ENCODE measurements at places on chromosomes 1 and 21.

DNA sequence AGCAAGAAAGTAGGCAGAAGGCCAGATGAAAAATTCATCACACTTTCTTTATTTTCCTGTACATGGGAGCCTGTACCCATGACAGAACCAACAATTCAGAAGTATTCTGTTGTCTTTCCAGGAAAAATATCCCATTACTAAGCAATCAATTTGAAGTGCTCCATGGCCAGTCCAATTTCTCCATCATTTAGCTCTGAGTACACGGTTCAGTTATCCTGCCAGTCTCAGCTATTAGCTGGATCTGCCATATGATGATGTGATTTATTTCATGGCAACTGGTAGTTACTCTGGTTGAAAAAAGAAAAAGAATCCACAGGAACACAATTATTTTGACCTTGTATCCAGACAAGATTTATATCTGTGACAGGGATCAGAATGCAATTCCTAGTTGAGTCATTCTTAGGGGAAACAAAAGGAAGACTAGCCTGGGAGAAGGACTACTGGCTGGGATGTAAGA lies 70.6 kb upstream of the GORAB start:
- no peak for DNase-seq

DNA sequence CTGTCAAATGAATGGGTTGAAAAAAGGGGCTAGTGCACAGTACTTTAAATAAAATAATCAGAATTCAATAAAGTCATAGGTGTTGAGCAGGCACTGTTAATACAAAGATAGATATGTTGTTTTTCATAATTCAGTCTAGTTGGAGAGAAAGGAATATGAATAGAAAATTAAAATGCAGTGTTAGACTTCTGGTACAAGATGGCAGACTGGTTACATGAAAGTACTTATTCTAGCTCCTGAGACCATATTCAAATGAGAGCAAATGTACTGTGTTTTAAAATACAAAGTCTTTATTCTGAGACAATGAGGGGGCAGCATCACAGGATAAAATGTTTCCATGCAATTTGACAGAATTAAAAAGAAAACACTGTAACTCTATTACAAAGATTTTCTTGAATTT lies 542.1 kb downstream of the COL11A1 start:
- DNase-seq, result no peak

GRCh38 chr1:197614916-197615692 lies 160.2 kb downstream of the DENND1B start:
- no peak for DNase-seq

- no peak for DNase-seq
These were observed 16.6 kb upstream of the BMP8A start for GRCh38 chr1:39474810-39475209.

DNA sequence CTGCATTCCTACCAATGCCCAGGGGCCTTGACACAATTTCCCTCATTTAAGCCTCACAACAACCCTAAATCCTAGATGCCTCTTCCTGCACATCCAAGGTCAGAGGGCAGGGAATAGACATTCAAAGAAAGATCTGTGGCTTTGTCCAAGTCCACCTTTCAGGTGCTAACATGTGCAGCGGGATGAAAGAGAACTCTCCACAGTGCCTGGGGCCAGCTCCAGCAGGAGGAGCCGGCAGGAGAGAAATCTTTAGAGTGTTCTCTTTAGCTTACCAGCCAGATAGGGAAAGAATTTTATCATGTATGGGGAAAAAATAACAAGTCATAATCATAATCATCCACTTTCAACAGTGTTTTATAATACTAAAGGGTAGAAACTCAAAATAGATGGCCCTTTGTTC lies 319.7 kb downstream of the MATN1 start:
- no peak for DNase-seq

- DNase-seq, result no peak
These were observed 663.6 kb upstream of the CHRM3 start for GRCh38 chr1:238722812-238723211.

- no peak for DNase-seq
These were observed 10.1 kb upstream of the PROK1 start for GRCh38 chr1:110440877-110441276.

DNA sequence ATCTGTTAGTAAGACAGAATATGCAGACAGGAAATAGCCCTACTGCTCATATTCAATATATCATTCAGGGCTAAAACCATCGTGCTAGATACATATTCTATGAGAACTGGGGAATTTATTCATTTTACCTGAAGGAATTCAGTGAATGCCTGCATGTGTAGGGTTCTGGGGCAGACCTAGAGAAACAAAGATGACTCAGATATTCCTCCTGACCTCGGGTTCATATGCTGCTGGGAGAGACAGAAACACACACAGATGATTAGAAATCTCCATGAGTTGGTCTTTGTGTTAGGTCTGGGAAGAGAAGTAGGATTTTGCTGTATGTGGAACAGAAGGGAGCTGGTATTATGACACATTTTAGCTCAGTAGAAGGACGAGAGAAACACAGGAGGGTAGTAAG lies 176.5 kb upstream of the ST6GALNAC5 start:
- DNase-seq, result no peak

DNA sequence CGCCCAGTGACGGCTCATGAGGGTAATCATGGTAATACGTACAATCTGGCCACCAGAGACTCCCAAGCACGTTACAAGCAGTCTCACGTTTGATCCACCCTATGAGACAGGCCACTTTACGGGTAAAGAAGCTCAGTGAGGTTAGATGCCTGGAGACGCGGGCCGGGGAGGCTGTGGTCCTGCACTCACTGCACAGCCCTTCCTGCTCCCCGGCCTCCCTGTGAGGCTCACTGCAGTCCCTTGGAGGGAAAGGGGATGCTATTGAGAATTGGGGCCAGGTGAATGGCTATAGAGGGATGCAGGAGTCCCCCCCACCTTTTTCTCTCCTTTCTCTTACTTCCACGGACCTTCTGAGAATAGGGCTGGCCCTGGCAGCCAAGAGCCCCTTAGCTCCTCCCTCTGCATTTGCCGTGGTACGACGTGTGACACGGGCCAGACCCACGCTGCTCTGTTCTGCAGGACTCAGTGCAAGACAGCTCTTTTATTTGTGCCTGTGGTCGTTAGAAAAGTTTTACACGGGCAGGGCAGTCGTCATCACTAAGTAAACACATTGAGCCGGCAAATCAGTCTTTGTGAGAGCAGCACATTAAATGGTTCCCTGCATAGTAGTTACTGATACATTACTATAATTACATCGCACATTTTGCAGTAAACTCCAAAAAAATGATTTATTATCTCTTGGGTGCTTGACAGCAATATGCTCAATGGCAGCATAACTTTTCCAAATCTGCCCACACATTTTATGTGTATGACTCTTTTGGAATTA lies 18.8 kb downstream of the KIF26B start:
- DNase-seq, result no peak

DNA sequence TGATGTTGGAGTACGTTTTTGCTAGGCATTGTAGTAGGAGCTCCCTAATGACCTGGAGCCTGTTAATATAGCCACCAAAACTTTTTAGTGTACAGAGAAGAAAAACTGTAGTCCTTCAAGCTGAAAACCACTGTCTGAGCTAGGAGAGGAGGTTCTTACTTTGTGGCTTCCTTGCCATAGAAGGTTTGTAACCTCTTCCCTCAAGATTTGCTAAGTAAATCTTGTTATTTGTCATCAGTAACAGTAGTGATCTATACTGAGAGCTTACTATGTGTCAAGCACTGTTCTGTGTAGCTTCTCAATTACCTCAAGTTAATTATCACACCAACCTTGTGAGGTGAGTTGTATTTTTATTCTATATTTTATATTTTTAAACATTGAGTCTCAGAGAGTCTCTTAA lies 21.2 kb upstream of the LRRC8C start:
- no peak for DNase-seq

DNA sequence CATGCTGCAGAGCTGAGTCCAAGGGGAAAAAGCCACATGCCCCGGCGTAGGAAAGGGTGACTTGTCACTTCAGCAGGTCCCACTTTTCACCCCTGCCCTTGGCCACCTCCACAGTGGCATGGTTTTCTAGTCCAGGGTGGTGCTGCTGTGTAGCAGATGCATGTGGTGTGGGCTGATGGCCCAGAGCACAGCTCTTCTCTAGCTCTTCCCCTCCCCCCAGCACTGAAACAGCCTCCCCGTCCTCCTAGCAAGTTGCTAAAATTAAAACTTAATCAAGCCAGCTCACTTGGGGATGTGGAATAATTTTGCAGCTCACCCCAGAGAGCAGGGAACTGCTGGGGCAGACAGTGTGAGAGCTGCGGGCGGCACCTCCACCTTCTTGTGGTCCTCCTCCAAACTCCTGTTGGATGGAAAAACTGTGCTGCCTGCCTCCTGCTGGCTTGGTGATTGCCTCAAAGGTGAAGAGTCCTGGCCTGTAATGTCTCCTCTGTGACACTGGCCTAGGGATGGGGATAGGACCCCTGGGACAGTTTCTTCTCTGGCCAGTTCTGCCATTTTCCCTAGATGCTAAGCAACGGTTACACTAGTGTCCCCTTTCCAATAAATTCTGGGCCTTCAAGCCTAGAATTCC lies 91.6 kb downstream of the RNF220 start:
- no peak for DNase-seq

- DNase-seq, result no peak
These were observed 6.3 kb downstream of the KLHL21 start for GRCh38 chr1:6596351-6596750.

DNA sequence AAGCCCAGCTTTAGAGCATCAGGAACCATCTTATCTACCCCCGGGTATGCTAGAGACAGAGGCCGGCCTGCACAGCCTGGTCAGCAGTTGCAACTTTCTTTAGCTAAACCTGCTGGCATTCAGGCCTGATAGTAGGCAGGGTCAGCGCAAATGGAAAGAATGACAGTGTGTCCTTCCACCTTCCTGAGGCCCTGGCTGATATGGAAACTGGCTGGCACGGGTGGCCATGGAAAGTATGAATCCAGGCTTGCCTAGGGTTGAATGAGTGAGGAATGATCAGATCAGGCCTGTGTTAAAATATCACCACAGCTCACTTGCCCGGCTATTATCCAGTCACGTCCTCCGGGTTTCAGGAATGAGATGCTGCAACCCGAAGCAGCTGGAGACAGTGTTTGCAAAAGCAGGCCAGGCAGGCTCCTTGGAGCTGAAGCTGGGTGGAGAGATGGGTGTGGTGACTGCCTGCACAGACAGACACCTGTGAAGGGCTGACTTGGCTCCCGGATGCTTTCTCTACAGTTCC lies 34.7 kb downstream of the RCAN1 start:
- no peak for DNase-seq

GRCh38 chr1:147470079-147470478 lies 71.2 kb upstream of the BCL9 start:
- no peak for DNase-seq

GRCh38 chr1:147762233-147763024 lies 2.0 kb upstream of the GJA5 start:
- DNase-seq, result no peak

DNA sequence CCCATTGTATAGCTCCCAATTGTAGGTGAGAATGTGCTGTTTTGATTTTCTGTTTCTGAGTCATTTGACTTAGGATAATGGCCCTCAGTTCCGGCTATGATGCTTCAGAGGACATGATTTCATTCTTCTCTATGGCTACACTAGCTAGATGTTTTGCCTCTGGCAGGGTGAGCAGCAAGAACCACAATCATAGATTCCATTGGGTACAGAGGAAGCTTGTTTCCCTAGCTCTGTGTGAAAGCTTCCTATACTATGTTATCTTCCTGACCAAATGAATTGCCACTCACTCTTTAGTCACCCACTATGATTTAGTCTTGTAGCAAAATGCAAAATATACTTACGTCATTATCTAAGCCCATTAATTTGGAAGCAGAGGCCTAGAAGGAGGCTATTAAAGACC lies 616.3 kb downstream of the PLA2G4A start:
- DNase-seq, result no peak

- DNase-seq, result no peak
These were observed 4.1 kb downstream of the ANGPTL3 start for GRCh38 chr1:62601457-62601856.

DNA sequence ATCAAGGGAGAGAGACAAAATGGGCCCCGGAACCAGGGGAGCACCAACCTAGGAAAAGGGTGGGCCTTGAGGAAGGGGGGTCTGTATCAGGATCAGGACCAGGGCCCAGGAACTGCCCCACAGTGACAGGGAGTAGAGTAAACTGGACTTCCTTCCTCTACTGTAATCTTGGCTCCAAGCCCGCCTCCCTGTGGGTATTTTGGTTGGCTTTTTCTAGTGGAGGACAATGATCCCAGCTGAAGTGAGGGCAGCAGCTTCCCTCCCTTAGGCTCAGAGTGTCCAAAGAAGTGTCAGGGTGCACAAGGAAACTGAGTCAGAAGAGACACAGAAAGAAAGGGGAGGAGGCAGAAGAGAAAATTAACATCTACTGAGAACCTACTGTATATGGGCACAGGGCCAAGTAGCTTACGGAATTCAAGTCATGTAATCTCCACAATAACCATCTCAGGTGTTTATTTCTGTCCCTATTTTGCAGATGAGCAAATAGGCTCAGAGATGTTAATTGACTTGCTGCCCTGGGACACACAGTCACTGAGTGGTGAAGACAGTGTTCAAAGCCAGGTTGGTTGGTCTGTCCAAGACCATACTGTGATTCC lies 4.8 kb downstream of the UBQLN4 start:
- no peak for DNase-seq

- no peak for DNase-seq
These were observed 25.7 kb upstream of the PDE9A start for GRCh38 chr21:42627527-42628289.

- no peak for DNase-seq
These were observed 270.7 kb downstream of the PAPPA2 start for GRCh38 chr1:176733661-176734060.

GRCh38 chr1:228781161-228781808 lies 46.0 kb downstream of the RHOU start:
- no peak for DNase-seq

DNA sequence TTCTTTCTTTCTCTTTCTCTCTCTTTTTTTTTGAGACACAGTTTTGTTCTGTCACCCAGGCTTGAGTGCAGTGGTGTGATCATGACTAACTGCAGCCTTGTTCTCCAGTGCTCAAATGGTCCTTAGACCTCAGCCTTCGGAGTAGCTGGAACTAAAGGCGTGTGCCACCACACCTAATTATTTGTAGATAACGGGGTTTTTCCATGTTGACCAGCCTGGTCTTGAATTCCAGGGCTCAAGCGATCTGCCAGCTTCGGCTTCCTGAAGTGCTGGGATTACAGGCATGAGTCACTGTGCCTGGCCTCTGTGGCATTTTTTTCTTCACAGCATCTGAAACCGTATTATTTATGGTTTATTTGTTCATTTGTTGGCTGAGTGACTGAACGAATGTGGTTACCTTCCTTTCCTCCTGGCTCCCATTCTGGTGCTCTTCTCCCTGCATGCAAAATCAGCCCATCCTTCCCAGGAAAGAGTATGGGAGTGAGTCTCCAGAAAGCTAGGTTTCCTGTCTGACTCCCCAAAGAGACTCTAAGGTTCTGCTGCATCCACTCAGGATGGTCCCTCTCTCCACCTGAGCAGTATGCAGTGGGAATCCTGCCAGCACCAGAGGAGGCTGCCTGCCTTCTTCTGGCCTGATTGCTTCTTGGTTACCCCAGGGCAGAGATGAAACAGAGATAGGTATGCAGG lies 155.0 kb upstream of the BEND5 start:
- DNase-seq, result no peak
